ENCODE measurements at places on chromosomes 5 and 9. TPM values are rescaled to one million over a fixed set of nuclear protein-coding genes. Genes with fewer than 3 reads are reported as not detected.

FGF1 gene
- total RNA-seq, result 0.21 TPM

AK1 gene
- total RNA-seq, result 6.7 TPM

ARID3C gene
- 0.49 TPM for total RNA-seq

ALDOB gene
- total RNA-seq, result not detected

PWWP2A gene
- 81.6 TPM for total RNA-seq

CREB3 gene
- 32.4 TPM for total RNA-seq

PHF24 gene
- 0.14 TPM for total RNA-seq

CTSL gene
- total RNA-seq, result 30.4 TPM

TMC1 gene
- 0.54 TPM for total RNA-seq

UNC13B gene
- 52.1 TPM for total RNA-seq

SERF1B gene
- 20.9 TPM for total RNA-seq

FGD3 gene
- 2.0 TPM for total RNA-seq

PCDHB11 gene
- total RNA-seq, result 1.3 TPM

PCDH1 gene
- total RNA-seq, result 183 TPM

OLFML2A gene
- total RNA-seq, result 6.4 TPM

GRM6 gene
- total RNA-seq, result not detected

IFNA6 gene
- total RNA-seq, result not detected

OBP2B gene
- total RNA-seq, result not detected

TSLP gene
- 0.35 TPM for total RNA-seq

C5orf52 gene
- not detected for total RNA-seq

EXD3 gene
- 4.4 TPM for total RNA-seq

KIF12 gene
- total RNA-seq, result 4.3 TPM

IL4 gene
- total RNA-seq, result not detected

TUSC1 gene
- 7.3 TPM for total RNA-seq

BSPRY gene
- 7.7 TPM for total RNA-seq

FGF18 gene
- not detected for total RNA-seq

ORM2 gene
- total RNA-seq, result not detected

SHISAL2B gene
- total RNA-seq, result 3.9 TPM

LCN10 gene
- 9.8 TPM for total RNA-seq

INSL6 gene
- total RNA-seq, result not detected

ELAVL2 gene
- 42.4 TPM for total RNA-seq

PURA gene
- 2.3 TPM for total RNA-seq

C8G gene
- total RNA-seq, result not detected

ADAMTS6 gene
- total RNA-seq, result 1.0 TPM

BARHL1 gene
- not detected for total RNA-seq

THBS4 gene
- total RNA-seq, result 23.2 TPM

FAT2 gene
- 0.59 TPM for total RNA-seq

Data from GM23338 (cell line).